ENCODE measurements at places on chromosomes 5 and 9. TPM values are rescaled to one million over a fixed set of nuclear protein-coding genes. Genes with fewer than 3 reads are reported as not detected.

The PCAT7 gene
- total RNA-seq: 0.13 TPM

The LCN10 gene
- total RNA-seq: not detected

The IER5L gene
- 152 TPM for total RNA-seq

The LARP1 gene
- total RNA-seq: 130 TPM

The MED22 gene
- 32.5 TPM for total RNA-seq

The FGF10 gene
- not detected for total RNA-seq

The CCDC152 gene
- total RNA-seq: 0.25 TPM

The ADGRD2 gene
- total RNA-seq: not detected

The SCAI gene
- total RNA-seq: 3.6 TPM

Measured in mesangial cell (primary cell).